ENCODE measurements at places on chromosomes 3 and 15.
A peak's percentile ranks its signal among the peaks of the same experiment; 100 is the strongest.

- DNase-seq: no peak
Observed at GRCh38 chr3:140377644-140378043, 300.2 kb upstream of the TRIM42 start.

- no peak for DNase-seq
Observed at GRCh38 chr3:5278666-5279065, 91.2 kb downstream of the EDEM1 start.

- DNase-seq: no peak
Observed at GRCh38 chr3:194732617-194733016, 46.9 kb downstream of the FAM43A start.

- DNase-seq: no peak
Observed at GRCh38 chr3:5005367-5005766, 26.1 kb downstream of the BHLHE40 start.

- DNase-seq: peak; percentile 81
Observed at GRCh38 chr3:57169872-57170623, 4.9 kb upstream of the IL17RD start.
